Activated CD8-positive, alpha-beta memory T cell treated with anti-CD3 and anti-CD28 coated beads, Interleukin-2, amount 50 U/mL, for 4 hours (primary cell): ENCODE measurements at places on chromosomes 6 and 20.
A peak's percentile ranks its signal among the peaks of the same experiment; 100 is the strongest.

DNA sequence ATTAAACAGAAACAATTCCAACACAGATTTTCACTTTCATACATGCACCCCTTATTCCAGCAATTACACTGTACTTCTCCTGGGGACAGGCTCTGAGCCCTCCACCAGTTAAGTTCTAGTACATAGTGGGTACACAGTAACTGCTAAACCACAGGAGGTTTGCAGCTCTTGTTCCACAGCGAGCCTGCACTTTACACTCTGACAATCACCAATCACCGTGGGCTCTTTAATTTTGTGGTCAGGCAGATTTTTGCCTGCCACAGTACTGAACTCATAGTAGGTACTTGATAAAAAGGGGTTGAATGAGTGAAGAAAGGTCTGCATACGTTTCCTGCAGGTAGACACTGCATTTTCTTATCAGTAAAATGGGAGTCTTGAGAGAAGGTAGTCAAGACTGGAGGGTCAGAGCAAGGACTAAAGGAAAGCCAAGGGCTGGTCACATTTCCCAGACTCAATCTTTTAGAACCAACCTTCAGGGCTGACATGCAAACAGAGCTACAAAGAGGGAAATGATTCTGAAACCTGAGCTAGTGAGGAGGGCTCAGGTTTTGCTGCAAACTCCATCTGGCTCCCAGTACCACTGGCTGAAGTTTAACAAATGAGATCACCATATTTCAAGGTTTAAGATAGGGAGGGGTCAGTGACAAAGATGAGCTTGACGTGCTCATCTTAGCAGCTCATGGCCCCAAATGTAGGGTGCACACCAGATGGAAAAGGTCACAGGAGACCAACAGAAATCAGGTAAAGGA is 404.6 kb downstream of the BTBD9 start:
- DNase-seq = no peak

DNA sequence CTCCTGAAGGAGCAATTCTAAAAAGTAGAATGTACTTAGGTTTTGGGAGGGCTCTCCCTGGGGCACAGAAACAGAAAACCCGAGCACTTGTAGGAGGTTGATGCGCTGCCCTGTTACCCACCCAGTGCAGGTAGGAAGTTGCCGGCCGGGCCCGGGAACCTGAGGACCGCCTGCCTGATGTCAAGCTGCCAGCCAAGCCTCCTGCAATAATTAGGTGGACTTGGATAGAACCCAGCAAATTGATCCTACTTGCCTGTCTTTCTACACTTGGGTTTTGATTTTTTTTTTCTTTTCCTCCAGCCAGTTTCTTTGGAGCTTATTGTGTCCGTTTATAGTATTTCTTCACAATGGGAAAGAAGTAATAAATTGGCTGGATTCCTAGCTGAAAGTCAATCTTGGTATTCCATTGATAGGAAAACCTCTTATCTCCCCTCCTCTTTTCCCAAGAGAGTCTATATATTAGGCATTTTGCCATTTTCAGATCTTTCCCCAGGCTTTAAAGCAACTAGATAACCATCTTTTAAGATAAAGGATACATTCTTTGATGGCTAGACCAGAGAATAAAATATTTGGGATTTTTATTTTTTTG is 78.3 kb upstream of the FYN start:
- no peak for DNase-seq

GRCh38 chr6:139497345-139497961 is 123.0 kb upstream of the CITED2 start:
- no peak for DNase-seq

DNA sequence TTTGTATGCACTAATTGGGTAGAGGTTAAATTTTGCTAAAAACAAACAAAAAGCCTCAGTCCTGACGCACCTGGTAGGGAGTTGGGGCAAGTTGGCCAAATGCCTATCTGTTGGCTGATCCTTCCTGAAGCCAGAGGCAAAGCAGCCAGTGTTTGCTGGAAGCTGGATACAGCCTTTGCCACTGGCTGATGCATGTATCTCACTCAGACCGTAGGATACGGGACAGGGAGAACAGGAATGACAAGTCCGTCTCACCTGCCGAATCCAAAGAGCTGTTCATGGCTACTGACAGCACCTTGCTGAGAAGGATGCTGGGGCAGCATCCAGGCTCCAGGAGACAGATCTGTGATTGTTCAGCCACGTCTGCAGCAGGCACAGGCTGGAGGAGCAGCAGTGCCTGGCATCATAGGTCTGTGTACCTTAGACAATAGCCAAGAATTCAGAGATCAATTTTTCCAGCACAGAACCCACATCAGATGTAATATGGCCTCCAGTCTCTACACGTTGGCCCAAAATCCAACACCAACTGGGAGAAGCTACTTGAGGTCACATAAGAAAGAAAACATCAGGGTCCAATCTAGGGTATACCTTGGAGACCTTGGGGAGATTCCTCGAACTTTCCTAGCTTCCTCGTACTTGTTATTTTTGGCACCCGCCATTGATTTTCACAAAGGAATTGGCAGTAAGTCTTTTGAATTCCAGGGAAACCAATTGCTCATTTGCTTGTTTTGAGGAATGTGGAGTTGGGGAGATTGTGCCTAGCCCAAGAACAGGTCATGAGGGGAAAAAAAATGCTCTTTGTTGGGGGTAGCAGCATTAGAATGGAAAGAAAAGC is 108.5 kb upstream of the ARMC2 start:
- no peak for DNase-seq

- DNase-seq = no peak
Observed at GRCh38 chr20:47125508-47125757, 230.8 kb downstream of the EYA2 start.

GRCh38 chr6:113401231-113401630 is 455.9 kb upstream of the MARCKS start:
- DNase-seq = no peak

GRCh38 chr6:105545947-105546731 is 143.3 kb upstream of the PREP start:
- DNase-seq = no peak

DNA sequence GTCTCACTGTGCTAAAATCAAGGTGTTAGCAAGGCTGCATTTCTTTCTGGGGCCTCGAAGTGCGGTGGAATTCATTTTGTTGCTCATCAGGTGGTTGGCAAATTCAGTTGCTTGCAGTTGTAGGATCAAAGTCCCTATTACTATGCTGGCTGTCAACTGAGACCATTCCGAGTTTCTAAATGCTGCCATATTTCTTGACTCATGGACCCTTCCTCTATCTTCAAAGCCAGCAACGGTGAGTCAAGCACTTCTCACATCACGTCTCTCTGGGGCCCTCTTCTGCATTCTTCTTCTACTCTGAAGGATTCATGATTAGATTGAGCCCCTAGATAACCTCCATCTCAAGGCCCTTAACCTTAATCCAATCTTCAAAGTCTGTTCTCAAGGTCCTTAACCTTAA is 619.7 kb downstream of the HACE1 start:
- DNase-seq = no peak

GRCh38 chr6:29965873-29966601 is 23.7 kb downstream of the HLA-A start:
- peak; percentile 30 for DNase-seq

- no peak for DNase-seq
Observed at GRCh38 chr6:33578588-33579011, 1.5 kb downstream of the BAK1 start.

- no peak for DNase-seq
Observed at GRCh38 chr6:125585470-125585869, 164.0 kb upstream of the HEY2 start.

- DNase-seq = no peak
Observed at GRCh38 chr6:157287247-157287850, 36.0 kb downstream of the TMEM242 start.

GRCh38 chr6:114304304-114304887 is 38.4 kb downstream of the HS3ST5 start:
- no peak for DNase-seq
